Hypothalamus (tissue), 51 donors: ENCODE measurements at places on chromosomes 6 and 20.

GRCh38 chr6:20159781-20160540 is 52.3 kb downstream of the MBOAT1 start:
- peak; percentile 20 for DNase-seq

DNA sequence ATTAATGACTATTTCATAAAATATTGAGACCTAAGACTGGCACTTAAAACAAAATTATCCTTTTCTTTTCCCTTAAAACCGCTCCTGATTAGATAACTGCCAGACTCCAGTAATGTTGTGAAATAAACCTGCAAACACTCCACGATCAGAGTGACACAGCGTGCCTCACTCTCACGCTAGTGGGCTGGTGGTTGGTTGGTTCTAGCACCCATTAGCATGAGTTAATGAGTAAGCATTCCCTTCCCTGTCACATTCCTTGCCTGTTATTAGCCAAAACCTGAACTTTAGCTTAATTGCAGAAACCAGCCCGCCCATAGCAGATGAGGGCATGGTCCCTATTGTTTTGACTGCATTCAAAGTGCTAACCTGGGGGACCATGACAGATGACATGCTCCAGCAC is 193.4 kb downstream of the CD83 start:
- no peak for DNase-seq

DNA sequence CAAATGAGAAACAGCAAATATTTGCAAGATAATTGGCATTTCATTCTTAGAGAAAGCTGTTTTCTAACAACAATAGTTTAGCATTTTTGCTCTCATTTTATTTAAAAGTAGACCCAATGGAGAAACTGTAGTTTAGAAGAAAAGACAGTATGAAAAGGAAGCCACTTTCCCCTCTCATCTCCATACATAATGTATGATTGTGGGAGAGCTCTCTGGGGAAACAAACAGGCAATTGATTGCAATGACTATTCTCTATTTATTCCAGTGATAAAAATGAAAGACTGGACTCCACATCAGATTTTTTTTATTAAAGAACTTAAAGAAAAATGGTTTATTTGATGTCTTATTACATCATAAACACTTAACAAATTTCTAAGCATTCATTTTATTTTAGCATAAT is 116.8 kb upstream of the SASH1 start:
- no peak for DNase-seq

GRCh38 chr6:112827793-112828192 is 480.7 kb downstream of the RFPL4B start:
- DNase-seq: no peak

DNA sequence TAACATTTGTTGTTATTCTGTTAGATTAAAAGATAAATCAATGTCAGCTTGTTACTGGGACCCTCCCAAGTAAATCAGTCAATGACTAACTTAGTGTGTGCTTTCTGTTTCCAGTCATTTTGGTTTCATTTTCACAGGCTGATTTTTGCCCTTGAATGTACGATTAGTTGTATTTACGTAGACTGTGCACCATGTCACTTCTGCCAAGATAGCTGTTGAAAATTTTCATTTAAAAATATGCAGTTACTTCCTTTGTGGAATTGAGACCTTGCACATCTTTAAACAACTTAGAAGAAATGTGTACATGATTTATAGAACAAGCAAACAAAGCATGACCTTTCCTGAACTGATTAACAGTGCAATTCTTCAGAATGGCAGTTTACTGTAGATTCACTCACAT is 944.8 kb upstream of the CITED2 start:
- DNase-seq: no peak

GRCh38 chr6:77834591-77834996 is 181.8 kb downstream of the MEI4 start:
- DNase-seq: no peak

- DNase-seq: no peak
These were observed 31.5 kb downstream of the POM121L2 start for GRCh38 chr6:27280540-27281000.

DNA sequence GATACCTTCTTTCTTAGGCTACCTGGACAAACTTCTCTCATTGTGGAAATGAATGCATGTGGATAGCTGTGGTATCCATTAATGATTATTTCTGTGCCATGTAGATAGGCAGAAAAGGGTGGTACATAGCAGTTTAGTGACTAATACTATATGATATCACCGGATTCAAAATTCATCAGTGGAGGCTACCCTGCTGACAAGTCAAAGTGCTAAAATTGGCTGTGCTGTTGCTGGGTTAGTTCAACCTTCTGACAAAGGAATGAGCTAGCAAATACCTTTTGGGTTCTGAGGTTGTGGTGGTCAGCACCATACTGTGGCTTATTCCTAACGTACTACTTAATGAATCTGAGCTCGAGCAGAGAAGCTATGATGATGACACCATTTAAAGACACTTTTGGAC is 109.1 kb downstream of the TFAP2B start:
- DNase-seq: no peak

DNA sequence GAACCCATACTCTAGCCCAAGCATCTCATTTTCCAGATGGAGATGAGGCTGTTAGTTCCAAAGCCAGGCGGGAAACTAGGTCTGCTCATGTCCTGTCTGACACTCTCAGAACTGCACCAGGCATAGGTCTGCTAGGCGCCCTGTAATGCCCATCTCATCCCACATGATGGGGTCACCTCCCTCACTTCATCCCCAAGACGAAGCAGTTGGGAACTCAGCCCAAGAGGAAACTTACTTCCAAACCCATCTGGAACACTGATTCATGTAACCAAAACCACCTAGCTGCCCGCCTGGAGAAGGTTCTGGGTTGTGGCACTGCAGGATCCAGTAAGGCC is 119.4 kb upstream of the PRND start:
- no peak for DNase-seq

DNA sequence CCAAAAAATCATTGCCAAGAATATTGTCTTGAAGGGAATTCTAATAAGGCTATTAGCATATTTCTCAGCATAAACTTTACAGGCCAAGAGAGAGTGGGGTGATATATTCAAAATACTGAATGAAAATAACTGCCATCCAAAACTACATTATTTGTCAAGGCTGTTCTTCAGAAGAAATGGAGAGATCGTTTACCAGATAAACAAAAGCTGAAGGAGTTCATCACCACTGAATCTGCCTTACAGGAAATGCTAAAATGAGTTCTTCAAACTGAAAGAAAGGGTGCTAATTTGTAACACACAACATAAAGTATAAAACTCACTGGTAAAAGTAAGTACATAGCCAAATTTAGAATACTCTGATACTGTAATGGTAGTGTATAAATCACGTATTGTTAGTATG is 517.0 kb downstream of the TENT5A start:
- no peak for DNase-seq

DNA sequence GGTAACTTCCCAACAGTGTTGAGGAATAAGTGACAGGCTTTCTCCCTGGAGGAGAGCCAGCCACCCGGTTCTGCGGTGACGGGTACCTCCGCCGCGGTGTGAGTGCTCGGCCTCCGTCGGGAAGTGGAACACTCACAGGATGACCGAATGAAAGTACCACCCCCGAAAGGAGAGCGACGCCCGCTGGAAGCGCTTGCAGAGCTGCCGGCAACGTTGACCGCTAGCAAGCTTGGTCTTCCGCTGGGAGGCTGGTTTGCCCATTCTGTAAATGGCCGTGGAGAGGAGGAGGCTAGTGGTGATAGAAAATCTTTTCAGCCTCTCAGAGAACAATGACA is 614 bp upstream of the TMEM242 start:
- DNase-seq: no peak

DNA sequence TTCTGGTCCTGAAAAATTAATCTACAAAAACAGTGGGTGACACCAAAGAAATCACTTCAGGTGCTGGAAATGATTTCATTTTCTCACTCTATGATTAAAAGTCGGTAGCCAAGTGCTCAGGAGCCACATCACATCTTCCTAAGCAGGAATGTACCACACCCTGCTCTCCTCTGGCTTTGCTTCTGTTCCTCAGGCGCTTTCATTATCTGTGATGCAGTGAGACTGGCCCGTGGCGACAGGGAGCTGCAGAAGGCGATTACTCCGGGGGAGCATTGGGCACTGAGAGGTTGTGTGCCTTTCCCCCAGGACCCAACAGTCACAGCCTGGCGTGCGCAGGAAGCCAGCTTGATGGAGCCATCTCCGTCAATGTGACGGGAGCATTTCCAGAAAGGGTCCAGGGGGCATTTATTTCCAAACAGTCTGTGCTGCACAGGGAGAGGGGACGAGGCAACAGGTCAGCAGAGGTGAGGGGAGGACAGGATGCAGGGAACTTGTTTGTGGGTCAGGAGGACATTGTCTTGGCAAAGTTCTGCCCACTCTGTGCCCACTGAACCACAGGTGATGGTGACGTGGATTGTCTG is 5.6 kb upstream of the ZNF831 start:
- no peak for DNase-seq

DNA sequence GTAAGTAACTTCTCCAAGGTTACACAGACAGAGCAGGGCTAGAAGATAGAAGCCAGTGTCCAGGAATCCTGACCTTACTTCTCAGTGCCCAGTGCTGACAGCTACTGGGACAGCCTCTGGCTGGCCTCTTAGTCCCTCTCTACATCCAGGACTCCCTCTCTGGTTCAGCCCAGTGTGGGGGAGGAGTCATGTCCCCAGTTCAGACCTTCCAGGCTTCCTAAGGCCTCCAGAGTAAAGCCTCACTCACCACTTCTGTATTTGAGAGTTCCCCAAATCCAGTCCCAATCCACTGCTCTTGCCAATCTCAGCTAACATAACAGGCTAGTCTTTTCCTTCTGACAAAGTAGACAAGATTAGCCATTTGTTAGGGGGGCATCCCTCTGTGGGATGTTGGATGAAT is 36.9 kb upstream of the EPB41L1 start:
- no peak for DNase-seq

GRCh38 chr6:40196135-40196518 is 261.9 kb upstream of the MOCS1 start:
- no peak for DNase-seq

GRCh38 chr6:159640322-159640721 is 52.7 kb downstream of the SOD2 start:
- DNase-seq: no peak

DNA sequence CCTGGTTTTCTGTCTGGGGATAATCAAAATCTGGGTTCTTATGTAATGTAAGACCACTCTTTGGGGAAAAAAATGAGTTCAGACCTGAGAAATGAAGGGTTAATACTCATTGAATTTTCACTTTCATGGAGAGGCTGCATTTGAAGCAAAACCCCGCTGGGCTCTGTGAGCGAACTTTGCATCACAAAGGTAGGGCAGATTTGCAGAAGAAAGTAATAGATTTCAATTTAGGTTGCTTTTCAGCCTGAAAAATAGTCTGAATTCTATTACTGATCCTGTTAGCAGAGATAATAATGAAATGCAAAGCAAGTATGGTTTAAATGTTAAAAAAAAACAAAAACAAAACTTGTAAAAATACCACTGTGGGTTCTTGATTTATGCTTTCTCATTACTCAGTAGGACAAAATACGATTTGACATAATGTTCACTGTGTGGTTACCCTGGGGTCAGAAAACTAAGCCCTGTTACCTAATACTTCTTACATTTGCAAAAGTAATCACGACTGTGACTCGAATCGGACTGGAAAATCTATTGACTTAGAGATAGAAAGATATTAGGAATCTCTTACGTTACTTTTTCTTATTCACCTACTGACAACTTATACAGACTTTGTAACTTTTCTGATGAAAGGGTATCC is 72.2 kb downstream of the UST start:
- no peak for DNase-seq

DNA sequence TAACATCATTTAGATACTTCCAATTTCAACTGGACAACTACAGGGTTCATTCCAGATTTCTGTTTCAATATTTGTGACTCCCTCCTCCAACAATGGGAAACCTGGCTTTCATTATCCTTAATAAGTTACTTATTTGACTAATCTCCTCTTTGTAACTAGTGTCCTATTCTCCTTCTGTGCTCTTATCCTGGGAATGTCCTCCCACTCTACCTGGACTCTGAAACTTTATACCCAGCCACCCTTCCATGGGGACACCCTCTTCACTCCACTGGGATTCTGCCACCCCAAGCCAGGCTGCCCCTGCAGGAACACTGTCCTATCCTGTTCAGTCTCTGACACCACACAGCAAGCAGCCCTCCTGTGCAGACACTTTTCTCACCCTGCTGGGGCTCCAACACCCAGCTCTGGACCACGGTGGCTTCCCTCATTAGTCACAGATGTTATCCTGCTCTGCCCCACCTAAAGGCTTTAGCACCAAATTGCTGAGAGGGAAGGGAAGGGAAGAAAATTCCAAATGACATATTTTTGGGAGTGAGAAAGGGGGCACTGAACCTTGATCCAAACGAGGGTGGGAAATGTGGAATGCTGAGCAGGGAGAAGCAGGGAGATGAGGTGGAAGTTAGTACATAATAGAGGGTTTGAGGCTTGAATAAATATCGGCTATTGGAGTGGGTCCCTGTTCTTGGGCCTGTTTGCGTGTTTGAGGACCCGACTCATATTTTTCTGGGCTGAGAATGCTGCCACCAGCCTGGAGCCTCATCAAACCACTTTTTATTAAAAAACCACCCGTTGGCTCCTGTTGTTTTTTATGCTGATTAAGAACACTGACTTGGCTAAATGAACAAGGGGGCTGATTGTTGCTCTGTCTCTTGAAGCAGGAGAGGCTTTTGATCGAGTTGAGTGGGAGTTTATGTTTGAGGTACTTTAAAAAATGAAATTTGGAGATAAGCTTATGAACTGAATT is 54.0 kb upstream of the AKIRIN2 start:
- no peak for DNase-seq

DNA sequence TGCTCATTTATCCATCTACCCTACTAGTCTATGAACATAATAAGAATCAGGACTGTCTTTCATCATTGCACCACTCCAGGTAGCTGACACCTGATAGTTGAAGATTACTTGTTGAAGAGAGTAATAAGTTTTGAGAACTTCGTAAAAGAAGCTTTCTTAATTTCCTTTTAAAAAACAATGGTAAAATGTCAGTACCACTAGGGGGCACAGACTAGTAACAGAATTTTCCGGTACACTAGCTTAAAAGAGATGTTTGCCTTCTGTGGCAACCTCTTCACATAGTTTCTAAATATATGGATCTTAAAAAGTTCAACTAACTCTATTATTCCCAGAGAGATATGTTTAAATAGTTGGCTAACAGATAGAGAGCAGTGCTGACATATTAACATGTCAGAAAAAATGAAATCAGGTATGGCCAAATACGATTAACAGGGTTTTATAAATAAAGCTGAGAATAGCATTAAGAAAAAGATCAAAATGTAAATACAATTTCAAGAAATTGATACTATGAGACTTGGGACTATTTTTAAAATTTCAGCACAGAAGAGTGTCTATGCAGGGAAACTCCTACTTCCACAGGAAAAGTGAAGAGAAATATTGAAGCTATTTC is 5.4 kb upstream of the KCNQ5 start:
- DNase-seq: no peak

- no peak for DNase-seq
These were observed 95.0 kb downstream of the SNX5 start for GRCh38 chr20:17873410-17874270.

DNA sequence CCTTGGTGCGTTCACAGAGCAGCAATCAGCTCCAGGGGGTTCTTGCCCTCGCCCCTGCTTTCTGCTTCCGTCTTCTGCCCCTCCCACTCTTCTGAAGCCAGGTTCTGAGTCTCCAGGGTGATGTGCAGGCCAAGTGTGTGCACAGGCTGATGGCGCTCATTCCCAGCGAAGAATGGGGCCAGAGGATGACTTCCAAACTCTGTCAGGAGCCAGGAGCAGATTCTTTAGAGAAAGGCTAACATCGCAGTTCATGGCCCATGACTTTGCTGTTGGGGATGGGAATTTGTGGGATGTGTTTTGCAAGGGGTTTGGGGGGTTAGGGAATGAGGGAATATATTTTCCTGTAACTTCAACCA is 56.1 kb upstream of the CCN6 start:
- DNase-seq: no peak

- no peak for DNase-seq
These were observed 17.6 kb downstream of the PRDM1 start for GRCh38 chr6:106103728-106104109.

GRCh38 chr6:2522521-2522920 is 228.2 kb downstream of the MYLK4 start:
- DNase-seq: no peak
